CD4-positive, alpha-beta T cell treated with Interleukin-10 for 1 hour (primary cell): ENCODE measurements at places on chromosomes 12 and 14.

DNA sequence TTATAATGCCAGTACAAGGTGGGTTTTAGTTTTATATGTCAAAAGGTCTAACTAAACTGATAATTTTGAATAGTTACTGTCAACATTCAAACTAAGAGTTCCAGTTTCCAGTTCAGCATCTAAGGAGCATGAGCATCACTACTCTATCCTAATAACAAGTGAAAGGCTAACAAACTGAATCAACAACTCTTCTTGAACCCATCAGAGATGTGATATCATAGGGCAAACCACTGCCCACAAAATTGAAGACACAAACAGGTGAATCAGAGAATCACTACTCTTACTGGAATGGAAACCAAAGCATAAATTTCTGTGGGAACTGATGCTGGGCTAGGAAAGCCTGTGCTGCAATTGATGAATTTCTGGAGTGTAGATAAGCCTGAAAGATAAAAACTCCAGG is 140.7 kb upstream of the GRIP1 start:
- DNase-seq, result no peak

GRCh38 chr14:102867826-102868580 is 54.5 kb upstream of the AMN start:
- no peak for DNase-seq

DNA sequence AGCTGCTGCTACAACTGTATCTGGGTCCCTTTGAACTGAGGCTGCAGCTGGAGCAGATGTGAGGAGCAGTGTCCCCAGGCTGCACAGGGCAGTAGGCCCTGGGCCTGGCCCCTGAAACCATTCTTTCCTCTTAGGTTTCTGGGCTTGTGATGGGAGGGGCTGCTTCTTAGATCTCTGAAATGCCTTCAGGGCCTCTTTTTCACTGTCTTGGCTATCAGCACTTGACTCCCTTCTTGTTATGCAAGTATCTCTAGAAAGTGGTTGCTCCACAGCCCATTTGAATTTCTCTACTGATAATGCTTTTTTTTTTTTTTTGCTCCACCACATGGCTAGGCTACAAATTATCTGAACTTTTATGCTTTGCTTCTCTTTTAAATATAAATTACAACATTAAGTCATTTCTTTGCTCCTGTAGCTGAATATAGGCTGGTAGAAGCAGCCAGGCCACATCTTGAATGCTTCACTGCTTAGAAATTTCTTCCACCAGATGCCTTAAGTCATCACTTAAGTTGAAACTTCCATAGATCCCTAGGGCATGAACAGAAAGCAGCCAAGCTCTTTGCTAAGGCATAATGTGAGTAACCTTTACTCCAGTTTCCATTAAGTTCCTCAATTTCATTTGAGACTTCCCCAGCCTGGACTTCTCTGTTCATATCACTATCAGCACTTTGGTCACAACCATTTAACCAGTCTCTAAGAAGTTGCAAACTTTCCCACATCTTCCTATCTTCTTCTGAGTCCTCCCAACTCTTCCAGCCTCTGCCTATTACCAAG is 41.1 kb downstream of the ACSM4 start:
- DNase-seq, result no peak

GRCh38 chr14:29461101-29461500 is 466.5 kb downstream of the PRKD1 start:
- no peak for DNase-seq

GRCh38 chr12:82504409-82504808 is 146.1 kb downstream of the METTL25 start:
- no peak for DNase-seq

DNA sequence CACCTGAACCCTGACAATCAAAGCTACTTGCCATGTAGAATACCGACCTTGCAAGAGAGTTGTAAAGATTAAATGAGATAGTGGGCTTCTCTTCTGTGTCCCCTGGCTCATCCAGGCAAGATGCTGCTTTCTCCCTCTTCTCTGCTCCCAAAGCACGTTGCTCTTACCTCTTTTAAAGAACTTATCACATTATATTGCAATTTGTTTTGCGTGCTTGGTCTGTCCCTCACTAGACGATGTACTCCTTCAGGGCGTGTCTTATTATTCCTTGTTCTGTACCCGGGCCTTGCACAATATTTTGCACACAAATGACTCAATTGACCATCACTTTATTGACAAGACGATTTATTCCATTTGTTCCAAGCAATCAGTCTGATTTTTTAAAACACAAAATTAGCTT is 3.3 kb downstream of the DCN start:
- DNase-seq, result no peak

DNA sequence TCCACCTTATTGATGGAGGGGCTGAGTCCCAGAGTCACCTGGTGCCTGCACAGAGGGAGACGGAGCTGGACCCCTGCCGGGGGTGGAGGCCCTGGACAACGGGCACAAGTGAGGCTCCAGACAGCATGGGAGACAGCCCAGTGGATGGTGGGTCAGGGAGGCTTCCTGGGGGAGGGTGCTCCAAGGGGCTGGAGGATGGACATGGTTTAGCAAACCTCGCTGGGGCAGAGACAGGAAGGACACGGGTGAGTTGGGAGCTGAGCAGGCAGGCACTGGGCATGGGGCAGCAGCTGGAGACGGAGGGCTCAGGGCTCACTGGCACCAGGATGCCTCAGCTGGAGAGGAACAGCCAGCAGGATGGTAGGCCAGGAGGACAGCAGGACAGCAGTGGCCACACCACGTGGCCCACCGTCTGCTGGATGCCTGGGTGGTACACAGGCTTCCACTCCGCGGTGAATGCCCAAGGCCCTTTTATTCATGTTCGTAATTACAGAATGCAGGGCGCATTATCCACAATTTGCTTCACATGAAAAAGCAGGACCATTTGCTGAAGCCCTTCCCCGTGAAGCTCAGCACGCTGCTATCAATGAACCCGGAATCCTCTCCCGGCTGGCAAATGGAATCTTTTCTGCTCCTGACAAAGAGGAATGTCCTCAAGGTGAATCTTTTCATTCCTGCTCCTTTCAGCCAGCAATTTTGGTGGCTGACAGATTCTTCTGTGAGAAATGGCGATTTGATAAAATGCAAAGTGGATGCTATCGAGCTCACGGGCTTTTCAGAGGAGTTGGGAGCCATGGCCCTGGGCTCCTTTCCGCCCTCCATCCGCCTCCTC is 138.1 kb upstream of the C14orf180 start:
- no peak for DNase-seq

GRCh38 chr14:100824091-100824551 is 1.8 kb upstream of the MEG3 start:
- no peak for DNase-seq
